ENCODE measurements at places on chromosomes 12 and 14.
A peak's percentile ranks its signal among the peaks of the same experiment; 100 is the strongest.

GRCh38 chr12:117377758-117378157, 16.3 kb upstream of the NOS1 start:
- no peak for DNase-seq

DNA sequence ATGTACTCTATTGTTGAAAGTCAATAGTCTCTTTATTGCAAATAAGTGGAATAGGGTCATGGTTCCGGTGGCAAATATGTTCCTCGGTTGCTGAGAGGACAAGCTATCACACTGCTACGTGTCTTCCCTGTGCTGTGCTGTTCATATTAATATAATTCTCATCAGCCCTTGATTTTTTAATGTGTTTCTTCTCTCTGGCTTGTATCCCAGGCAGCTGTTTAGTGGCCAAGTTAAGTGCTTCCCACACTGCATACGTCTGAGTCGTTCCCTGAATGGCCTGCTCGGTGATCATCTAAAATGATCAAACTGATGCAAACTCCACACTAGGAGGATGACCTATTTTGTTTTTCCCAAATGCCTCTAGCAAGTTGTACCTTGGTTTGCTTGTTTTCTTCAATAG, 186.4 kb downstream of the ANO6 start:
- peak; percentile 7 for DNase-seq

DNA sequence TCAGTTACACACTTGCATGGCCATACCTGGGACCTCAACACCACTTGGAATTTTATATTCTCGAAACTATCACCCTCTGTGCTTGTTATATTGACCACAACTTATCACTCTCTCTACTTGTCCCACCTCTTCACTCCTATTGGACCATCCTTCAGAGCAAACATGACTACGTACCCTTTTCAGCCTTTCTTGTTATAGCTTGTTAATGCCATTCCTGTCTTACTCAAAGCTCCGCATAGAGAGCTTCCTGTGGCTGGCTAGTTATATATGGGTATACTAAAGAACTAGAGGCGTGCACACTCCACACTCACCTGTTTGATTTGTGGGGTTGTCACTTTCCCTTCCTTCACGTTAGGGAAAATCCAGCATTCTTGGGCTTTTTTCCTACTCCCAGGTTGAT, 26.3 kb upstream of the FRS2 start:
- DNase-seq: no peak

GRCh38 chr12:6042446-6042845, 82.0 kb downstream of the VWF start:
- DNase-seq: no peak

DNA sequence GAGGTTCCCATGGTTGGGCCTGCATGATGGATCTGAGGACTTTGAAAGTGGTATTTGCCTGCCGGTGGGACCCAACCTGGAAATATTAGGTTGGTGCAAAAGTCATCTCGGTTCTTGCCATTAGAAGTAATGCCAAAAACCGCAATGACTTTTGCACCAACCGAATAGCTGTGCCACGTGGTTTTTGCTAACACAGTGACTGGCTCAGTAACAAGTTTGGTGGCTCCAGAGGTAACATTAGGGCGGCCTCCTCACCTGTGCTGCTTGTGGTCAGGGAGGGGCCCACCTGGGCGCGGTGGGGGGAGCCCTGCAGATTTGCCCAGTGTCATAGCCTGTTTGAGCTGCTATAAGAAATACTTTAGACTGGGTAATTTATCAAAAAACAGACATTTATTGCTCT, 1.8 kb downstream of the BDKRB2 start:
- DNase-seq: no peak

DNA sequence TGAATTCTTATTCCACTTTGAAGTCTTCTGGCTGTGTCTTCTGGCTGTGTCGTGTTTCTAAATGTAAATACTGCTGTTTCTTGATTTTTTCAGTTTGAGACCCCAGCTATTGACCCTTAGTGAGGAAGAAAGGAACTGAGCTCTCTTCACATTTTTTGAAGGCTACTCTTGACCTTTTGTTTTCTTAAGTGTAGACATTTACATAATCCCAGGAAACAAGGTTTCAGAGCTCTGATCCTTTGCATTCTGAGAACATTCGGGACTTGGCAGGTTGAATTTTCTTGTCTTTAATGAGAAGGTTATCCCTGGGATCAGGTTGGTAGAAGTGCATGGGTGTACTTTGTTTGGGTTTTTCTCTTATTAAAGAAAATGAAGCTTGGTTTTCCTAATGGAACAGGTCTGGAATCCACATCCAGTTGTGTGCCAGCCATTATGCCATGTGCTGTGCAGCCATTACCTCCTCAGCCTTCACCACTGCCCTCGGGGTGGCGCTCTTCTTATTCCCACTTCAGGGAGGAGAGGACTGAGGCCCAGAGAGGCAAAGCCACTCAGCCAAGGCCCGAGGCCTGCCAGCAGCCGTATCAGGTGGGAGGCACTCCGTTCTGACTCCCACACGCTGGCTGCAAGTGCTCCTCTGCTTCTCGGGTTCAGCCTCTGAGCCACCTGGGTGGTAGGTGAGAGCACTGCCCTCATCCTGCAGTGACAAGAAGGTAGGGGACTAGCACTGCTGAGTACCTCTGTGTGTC, 120.9 kb downstream of the BEGAIN start:
- DNase-seq: no peak

GRCh38 chr12:109671502-109671901, 42.1 kb upstream of the FAM222A start:
- no peak for DNase-seq

- DNase-seq: no peak
These were observed 101.1 kb downstream of the C12orf75 start for GRCh38 chr12:105431537-105432100.

GRCh38 chr14:64450255-64450654, 15.0 kb upstream of the AKAP5 start:
- no peak for DNase-seq

DNA sequence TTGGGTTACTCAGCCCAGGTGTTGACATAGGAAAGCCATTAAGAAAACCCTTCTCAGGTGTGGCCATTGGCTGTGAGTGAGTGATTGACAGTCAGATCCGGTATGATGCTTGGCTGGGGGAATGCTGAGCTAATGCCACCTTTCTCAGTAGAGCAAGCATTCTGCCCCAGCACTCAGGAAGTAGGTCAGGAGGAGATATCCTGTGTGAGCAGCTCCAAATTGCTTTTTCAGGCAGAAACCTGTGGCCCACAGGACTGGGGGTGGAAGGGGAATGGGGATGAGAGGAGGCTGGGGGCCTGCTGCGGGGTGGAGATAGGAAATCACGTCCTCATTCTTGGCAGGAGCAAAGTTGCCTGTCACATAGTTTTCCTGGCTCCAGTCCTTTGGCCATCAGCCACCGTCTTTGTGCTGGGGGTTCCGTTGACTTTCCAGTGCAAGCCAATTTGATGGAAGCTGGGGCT, 55.7 kb downstream of the NINJ2 start:
- DNase-seq: peak; percentile 68

- DNase-seq: no peak
These were observed 3.6 kb upstream of the WSB2 start for GRCh38 chr12:118064608-118065007.

- no peak for DNase-seq
These were observed 983.6 kb downstream of the VRK1 start for GRCh38 chr14:97780804-97781203.

GRCh38 chr12:54956322-54956721, 28.2 kb downstream of the TESPA1 start:
- DNase-seq: no peak

GRCh38 chr14:20556500-20557211, 4.2 kb downstream of the RNASE9 start:
- peak; percentile 37 for DNase-seq

- no peak for DNase-seq
These were observed 16.2 kb upstream of the DICER1 start for GRCh38 chr14:95173518-95173917.

GRCh38 chr12:57989838-57990237, 48.5 kb downstream of the ATP23 start:
- no peak for DNase-seq

DNA sequence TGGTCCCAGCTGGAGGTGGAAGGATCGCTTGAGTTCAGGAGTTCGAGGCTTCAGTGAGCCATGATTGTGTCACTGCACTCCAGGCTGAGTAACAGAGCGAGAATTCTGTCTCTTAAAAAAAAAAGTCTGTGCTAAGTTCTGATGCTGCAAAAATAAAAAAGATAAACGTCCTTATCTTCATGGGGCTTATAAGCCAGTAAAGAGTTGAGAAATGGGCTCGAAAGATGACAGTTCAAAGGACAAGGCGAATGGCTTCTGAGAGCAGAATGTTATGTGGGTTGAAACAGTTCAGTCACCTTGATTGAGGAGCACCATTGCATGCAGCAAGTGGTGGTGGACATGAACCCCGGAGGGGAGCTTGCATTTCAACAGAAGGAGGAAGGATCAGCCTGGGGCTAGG, 4.7 kb downstream of the TSPAN9 start:
- no peak for DNase-seq

- peak; percentile 85 for DNase-seq
These were observed 18.0 kb downstream of the LRRC74A start for GRCh38 chr14:76844223-76844622.

- DNase-seq: no peak
These were observed 9.8 kb downstream of the CHGA start for GRCh38 chr14:92932448-92933395.

- no peak for DNase-seq
These were observed 504 bp downstream of the WNT5B start for GRCh38 chr12:1629338-1630132.

- no peak for DNase-seq
These were observed 708 bp downstream of the FAR2 start for GRCh38 chr12:29149691-29150281.

All from cardiac fibroblast (primary cell).